ENCODE measurements at places on chromosomes 2 and 18.

- DNase-seq: no peak
Measured at GRCh38 chr2:108958002-108958401, 31.0 kb downstream of the EDAR start.

DNA sequence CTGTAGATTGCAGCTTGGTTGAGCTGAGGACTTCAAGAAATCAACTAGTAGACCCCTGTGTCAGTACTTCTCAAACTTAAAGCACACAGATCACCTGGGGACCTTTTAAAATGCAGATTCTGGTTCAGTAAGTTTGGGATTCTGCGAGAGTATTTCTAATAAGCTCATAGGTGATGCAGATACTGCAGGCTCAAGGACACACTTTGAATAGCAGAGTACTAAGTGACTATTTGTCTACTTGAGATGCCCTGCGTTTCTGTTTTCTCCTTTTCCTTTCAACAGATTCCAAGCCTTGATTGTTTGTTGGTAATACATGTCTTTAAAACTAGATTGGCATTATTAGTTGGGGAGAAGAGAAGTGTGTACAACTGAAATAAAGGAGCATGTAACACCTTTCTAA, 6.7 kb downstream of the MIB1 start:
- no peak for DNase-seq

DNA sequence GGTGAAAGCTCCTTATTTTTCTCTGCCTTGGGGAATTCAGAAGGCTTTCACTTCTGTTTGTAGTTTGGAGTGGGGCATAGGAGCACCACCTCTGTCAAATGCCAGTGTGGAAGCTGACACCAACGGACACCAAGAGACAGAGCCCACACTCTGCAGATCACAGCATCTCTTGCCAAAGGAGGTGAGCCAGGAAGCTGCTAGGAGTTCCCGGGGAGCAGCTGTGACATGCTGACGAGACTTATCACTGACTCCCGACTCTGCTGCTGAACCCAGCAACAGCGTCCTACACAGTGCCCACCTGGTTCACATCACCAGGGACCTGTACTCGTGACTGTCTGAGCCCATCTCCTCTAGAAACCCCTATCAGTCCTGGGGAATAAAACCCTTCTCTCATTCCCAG, 8.1 kb downstream of the TEX51 start:
- no peak for DNase-seq

GRCh38 chr18:56853961-56854360, 202.8 kb downstream of the WDR7 start:
- no peak for DNase-seq

GRCh38 chr2:240140511-240140910, at the start of gene OTOS:
TSS of gene OTOS (minus strand) at chr2:240140658. CDS start at chr2:240140326, 332 bp downstream.
- DNase-seq: no peak

DNA sequence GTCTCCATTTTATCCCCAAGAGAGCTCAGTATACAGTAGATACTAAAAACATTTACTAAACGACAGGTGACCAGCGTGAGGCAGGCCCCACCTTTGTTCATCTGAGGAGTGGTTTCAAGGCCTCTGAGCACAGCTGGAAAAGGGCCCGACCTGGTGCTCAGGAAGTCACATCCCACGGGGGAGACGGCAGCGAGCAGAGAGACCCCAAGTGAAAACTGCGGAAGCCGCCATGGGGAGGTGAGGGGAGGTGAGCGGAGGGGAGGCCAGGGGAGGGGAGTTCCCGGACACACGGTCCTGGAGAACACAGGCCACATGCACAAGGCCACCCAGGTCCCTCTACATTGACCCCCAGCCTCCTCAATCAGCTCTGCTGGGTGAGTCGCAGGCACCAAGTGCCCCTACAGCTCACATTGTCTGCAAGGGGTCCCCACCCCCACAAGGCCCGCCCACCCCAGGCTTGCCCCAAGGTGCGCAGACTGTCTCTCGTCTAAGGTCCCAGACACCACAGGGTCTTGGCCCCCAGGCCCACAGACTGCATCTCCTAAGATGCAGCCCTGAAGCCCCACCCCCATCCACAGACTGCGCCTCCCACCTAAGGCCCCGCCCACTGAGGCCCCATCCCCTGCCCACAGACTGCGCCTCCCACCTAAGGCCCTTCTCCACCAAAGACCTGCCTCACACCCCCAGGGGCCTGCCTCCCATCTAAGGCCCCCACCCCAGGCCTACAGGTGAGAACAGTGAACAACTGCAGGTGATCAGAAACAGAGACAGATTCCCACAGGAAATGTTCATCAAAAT, 19.1 kb downstream of the PARD6G start:
- no peak for DNase-seq

Measured in AML-193 (cell line).